ENCODE measurements at places on chromosomes 1 and 21.

DNA sequence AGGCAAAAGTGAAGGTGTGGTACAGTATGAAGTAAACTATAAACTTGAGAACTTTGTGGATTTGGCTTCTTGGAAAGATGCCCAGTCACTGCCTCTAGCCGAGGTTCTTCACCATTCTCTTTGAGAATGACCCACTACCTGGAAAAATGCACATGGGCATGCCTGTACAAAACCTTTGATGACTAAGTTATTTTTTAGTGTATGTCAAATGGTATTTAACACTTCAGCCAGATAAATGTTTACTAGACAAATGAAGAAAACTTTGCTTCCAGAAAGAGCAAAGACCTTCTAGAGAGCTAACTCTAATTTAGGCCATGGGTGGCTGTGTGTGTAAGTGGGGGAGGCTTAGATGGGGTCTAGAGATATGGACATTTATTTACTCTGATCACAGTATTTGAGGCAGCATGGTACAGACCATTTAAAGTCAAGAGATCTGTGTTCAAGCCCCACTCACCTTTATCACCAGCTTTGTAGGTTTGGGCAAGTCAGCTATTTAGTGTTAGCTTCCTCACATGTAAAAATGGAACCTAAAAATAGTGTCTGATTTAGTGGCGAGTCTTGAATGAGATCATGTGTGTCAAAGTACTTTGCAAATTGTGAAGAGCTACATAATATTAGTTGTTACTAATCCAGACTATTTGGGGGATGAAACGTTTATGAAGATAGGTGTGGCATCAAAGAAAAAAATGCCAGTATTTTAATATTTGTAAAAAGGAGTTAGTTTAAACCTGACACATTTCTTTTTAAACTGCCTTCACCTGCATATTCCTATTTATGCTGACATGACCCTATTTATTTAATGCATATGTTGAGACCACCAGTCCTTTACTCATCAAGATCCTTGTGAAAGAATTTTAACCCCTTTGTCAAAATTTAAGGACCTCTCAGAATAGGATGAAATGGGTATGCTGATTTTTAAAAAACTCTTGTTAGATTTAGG is 20.2 kb downstream of the NFYC start:
- peak; percentile 60 for DNase-seq

DNA sequence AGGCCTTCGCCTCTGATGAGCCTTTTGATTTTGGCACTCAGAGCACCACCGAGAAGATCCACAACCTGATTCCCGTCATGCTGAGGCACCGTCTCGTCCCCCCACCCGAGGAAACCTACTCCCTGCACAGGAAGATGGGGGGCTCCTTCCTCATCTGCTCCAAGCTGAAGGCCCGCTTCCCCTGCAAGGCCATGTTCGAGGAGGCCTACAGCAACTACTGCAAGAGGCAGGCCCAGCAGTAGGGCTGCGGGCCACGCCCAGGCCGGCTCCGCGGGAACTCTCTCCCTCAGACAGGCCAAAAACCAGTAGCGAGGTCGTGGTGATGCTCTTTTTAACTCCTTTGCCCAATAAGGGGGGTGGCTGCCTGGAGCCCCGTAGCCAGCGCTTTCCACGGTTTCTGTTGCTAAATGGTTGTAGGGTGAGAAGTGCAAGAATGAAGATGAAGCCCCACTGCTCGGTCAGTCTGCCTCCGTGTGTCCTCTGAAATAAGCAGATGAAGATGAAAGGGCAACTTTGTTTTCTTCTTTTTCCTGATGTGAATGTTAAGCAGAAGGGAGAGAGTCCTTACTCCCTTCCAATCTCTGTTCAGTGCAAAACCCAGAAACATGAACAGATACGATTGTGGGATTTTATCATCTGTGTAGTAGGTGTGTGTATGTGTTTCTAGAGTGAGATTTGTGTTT is 46.5 kb downstream of the COQ8A start:
- no peak for DNase-seq

DNA sequence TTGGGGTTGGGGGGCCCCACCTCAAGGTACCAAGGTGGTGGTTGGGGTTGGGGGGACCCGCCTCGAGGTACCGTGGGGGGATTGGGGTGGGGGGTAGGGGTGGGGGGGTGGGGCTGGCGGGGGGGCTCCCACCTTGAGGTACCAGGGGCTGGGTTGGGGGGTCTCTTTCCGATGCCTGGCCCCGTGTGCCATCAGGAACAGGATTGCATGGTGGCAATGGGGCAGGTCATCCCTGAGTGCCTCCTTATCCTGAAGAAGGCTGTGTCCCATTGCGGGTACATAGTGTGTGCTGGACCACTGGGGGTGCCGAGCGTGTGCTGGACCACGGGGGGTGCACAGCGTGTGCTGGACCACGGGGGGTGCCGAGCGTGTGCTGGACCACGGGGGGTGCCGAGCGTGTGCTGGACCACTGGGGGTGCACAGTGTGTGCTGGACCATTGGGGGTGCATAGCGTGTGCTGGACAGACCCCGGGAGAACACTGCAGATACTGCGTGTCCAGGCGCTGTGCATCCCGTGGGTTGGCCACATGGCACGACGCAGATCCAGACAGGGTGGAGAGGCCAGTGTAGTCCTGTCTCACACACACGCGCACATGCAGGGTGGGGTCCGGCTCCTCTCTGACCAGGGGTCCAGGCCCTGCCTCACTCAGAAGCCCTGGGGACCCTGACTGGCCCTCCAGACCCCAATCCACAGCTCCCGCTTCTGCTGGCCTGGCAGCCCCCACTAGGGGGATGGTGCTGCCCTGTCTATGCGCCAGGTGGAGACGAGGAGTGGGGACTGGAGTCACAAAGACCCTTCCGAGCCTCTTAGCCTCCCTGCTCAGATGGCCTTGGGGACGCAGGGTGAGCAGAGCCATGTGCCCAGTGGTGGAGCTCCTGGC is 4.2 kb downstream of the SCNN1D start:
- no peak for DNase-seq

DNA sequence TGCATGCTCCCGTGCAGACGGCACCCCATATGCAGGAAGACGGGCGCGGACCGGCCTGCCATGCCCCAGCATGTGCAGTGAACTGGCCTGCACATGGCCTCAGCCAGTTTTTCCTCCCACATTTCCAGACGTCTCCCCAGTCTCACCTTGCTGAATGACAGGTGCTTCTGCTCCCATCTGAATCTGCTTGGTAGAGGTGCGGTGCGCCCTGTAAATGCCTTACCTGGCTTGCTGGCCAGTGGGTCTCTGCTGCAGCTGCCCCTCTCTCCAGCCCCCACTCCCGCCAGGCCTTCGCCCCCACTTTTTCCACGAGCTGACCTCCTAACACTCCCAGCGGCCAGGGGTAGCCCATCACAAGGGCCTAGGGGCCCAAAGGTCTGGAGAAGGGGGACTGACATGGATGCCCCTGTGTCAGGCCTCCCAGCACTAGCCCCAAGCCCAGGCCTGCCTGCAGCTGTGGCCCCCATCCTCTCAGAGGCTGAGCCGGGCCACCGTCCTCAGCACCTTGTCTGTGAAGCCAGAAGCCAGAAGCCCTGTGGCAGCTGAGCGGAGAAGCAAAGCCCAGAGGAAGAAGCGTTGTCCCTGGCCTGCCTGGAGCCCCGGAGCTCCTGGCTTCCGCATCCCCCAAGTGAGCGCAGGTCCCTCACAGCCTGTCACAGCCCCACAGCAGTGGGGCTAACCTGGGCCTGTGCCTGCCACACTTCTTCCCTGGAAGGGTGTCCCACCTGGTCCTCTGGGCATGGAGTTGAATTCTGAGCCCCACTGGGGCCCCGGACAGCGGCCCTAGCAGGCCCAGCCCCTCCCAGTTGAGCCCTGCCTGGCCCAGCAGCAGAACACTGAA is 3.7 kb upstream of the SLC19A1 start:
- no peak for DNase-seq

DNA sequence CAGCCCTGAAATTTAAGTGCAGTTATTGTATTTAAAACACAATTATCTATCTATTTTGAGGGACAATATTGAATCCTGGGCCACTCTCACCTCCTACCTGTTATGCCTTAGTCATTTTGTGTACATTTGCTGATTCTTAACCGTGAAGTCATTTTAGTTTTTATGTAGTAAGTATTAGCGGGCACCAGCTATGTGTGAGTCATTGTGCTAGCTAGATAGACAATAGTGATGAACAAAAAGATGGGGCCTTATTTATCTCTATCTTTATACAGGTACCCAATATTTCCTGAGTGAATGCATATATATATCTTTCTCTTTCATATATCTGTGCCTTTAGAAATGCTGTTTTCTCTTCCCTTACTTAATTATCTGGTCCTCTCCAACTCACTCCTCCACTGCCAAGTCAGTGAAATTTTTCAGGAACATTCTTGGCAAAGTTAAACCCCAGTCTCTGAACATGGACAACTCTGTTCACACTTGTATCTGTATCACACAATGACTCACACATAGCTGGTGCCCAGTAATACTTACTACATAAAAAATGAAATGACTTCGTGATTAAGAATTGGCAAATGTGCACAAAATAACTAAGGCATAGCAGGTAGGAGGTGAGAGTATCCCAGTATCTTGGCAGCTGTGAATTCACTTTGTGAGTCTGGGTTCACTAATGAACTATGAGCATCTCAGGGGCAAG is 166.0 kb upstream of the C8B start:
- DNase-seq = peak; percentile 24

DNA sequence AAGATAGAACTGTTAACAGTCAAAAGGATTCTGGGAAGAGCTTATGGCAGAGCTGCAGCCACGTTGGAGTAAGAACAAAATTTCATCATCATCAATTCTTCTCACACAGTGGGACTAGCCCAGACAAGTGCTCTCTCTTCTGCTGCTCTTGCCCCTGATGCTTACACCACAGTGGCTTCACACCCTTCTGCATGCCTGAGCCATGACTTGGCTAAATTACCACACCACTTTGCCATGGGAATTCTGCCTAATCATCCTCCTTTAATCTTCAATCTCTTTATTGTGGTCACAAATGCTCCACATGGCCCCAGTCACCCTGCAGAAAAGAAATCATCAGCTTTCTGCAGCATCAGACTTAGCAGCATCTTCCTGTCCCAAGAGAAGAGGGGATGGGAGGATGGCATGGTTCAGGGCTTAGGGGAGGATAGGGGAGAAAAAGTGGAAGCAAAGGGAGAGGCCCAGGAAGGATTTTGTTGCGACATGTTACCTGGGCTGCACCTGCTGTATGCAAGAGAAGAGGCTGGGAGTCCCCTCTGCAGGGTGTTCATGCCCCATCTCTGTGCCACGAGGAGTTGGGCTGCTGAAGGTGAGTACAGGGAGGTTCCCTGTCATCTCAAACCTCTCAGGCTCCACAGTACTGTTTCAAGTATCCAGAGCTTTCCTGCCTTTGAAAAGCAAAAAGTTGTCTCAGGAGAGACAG is 9.0 kb upstream of the RPTN start:
- peak; percentile 59 for DNase-seq

DNA sequence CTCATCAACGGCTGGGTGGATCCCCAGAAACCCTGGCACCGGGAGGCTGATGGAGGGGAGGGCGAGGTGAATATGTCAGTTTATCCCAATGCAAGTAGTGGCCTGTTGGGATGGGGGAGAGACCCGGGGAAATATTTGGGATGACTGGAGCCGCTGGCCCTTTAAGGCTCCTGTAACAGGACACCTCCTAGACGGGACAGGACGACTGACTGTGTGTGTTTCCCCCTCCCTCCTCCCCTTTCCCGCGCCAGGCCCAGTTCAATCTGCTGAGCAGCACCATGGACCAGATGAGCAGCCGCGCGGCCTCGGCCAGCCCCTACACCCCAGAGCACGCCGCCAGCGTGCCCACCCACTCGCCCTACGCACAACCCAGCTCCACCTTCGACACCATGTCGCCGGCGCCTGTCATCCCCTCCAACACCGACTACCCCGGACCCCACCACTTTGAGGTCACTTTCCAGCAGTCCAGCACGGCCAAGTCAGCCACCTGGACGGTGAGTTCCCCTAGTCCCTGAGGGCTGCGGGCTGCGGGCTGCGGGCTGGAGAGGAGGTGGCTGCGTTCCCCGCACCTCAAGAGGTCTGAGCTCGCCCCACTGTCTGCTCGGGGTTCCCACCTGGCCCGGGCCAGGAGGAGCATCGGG is 44.8 kb upstream of the CCDC27 start:
- no peak for DNase-seq

DNA sequence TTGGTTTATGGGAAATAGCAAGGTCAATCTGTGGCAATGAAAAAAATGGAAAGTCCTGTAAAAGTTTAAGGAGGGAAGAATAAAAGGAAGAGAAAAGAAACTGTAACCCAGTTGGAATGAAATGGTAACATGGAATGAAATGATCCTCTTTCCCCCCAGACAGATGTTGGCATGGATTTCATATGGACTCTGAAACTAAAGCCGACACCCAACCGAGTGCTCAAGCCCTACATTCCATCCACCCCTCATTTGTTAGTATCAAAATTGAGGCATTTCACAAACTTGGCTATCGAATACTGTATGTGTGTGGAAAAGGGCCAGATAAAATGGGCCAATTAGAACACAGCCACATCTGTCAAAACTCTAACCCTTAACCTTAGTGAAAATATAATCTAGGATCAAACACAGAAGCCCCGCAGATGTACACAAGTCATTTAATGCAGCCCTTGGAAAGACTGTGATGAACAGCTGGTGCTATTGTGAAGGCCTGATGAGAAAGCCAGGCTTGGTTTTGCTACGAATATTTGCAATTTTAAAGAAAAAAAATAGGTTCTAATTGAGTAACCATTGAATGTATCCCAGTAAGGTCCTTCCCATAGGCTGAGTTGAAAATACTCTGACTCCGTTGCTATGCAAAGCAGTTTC is 72.6 kb upstream of the RGL1 start:
- DNase-seq = no peak

GRCh38 chr1:247417831-247418230 is 1.9 kb downstream of the NLRP3 start:
- no peak for DNase-seq
